ENCODE measurements at places on chromosomes 4 and X.

DNA sequence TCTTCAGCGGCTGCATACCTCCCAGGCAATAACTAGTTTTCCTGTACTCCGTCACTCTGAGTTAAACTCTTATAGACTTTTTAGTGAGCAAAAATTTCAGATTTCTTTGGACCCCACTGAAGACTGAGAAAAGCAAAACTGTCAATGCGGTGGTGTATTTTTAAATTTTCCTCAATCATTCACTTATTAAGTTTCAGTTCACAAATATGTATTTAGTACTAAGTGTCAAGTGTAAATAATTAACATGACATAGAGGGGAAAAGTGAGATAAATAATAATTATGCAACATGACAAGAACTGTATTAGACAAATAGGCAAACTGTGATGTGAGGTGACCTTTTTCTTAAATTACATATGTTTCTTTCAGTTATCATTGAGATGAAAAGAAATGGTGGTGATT is 124.4 kb downstream of the NAF1 start:
- DNase-seq = no peak

- no peak for DNase-seq
Observed at GRCh38 chr4:158422546-158422945, 99.1 kb upstream of the RXFP1 start.

- no peak for DNase-seq
Observed at GRCh38 chrX:140599851-140600250, 95.0 kb upstream of the SOX3 start.

GRCh38 chr4:16532240-16532970 is 306.1 kb upstream of the TAPT1 start:
- DNase-seq = no peak

DNA sequence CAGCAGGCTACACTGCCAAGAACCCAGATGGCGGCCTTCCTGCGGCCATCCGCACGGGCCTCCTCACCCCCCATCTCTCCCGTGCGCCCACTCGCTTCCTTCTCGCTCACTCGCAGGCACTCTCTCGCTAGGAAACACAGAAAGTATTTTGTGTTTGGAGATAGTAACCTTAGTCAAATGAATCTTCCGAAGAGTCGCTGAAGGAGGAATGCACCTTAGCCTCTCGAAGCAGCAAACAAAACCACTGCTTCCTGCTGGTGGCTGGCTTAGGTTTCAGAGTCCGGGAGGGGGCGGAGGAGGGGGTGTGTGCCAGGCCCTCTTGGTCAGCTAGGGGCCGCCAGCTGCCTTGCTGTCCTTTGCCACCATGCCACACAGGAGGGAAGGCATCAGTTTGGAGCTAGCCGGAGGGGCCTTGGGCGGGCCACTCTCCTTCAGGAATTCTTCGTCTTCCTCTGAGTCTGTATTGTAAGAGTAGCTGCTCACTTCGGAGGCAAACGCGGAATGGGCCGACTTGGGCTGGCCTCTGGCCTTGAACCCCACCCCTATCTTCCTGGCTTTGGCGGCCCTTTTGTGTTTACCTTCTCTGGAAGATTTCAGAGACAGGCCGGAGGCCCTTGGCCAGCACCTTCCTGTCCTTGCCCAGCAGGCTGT is 73.2 kb upstream of the UCP1 start:
- DNase-seq = no peak

Data from urothelium cell line (cell line).